Pulmonary artery endothelial cell (primary cell): ENCODE measurements at places on chromosomes 13 and 19.

GRCh38 chr19:45171211-45171623, 6.8 kb downstream of the TRAPPC6A start:
- peak; percentile 72 for DNase-seq

- no peak for DNase-seq
Measured at GRCh38 chr19:40367577-40368434, 19.3 kb downstream of the PLD3 start.

GRCh38 chr13:39273953-39274738, 235.9 kb downstream of the NHLRC3 start:
- no peak for DNase-seq

- no peak for DNase-seq
Measured at GRCh38 chr13:91355099-91355825, 7.8 kb downstream of the MIR17HG start.

GRCh38 chr13:76846363-76846762, 39.8 kb downstream of the KCTD12 start:
- no peak for DNase-seq

- DNase-seq, result no peak
Measured at GRCh38 chr13:50991579-50992521, 82.3 kb downstream of the RNASEH2B start.

DNA sequence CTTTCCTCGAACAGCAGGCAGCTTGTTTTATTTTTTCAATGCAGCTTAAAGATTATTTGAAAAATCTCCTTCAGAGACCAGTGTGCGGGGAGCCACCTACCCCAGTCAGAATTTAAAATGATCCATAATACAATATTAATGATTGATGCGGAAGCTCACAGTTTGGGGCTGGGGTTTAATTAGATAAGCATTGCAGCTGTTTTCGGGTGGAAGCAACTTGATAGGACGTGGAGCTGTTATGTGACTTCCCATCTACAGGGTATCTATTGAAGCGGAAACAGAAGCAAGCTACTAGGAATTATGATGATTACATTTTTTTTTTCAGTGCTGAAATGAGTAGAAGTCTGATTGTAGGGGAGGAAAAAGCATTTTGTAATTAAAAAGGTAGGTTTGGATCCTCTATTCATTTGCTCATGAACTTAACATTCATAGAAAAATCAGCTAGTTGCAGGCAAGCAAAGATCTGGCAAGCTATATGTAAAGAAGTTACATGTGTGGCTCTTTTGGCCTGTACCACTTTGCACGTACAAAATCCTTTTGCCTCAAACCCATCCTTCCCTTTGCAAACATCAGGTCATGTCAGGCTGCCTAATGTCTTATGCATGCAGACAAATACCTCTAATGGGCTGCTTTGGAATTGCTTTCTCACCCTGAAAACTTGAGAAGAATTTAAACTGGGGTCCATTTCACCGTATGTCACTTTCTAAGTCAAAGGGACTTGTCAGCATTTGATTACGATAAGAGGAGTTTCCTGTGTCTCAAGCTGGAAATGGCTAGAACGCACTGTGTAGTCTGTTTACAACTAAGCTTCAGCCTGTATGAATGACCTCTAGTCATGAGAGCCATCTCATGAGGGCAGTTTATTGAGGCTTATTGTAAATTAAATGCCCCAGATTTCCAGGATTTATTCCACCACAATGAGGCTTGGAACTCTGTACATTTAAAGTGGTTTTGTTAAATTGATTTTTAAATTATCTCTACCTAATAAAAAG, 267.1 kb upstream of the TMTC4 start:
- no peak for DNase-seq

- DNase-seq, result no peak
Measured at GRCh38 chr19:29121684-29122083, 91.3 kb downstream of the UQCRFS1 start.

DNA sequence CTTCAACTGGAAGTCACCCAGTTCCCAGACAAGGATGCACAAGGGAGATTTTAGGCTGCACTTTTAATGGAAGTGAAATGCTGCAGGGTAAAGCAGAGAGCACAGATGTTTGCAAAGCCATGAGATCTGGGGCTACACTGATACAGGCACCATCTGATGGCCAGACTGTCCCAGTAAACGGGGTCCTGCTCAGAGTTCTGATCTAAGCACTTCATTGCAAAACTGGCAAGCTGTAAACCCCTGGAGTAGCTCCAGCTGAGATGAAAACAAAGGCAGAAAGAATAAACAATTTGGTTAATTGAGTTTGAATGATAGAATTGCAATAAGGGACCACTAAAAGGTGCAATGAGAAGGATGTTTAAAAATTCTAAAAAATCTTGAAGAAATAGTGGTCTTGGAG, 197.1 kb downstream of the OXGR1 start:
- DNase-seq, result no peak

GRCh38 chr19:8468761-8469373, 24.1 kb downstream of the HNRNPM start:
- no peak for DNase-seq

DNA sequence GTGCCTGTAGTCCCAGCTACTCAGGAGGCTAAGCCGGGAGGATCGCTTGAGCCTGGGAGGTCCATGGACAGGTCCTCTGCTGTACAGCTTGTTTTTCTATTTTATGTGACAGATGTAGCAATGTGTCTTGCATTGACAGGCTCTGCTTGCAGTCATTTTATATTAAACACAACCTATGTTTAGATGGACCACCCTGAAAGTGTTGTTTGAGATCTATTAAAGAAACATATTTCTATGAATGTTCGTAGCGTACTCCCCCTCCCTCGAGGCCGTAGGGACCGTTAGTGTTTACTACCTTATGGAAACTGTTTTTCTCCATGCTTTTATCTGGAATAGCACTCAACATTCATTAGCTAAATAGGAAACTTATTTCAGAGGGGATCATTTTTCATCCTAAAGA, 64.9 kb upstream of the RNF113B start:
- no peak for DNase-seq

GRCh38 chr19:1070931-1071791, 4.2 kb downstream of the ARHGAP45 start:
- no peak for DNase-seq

GRCh38 chr19:12365236-12366162, at the start of gene ZNF442:
TSS of gene ZNF442 (minus strand) at chr19:12365683. CDS start at chr19:12363631, 2,052 bp downstream.
- DNase-seq, result peak; percentile 86

- DNase-seq, result no peak
Measured at GRCh38 chr13:36026531-36026930, 104.7 kb downstream of the DCLK1 start.

DNA sequence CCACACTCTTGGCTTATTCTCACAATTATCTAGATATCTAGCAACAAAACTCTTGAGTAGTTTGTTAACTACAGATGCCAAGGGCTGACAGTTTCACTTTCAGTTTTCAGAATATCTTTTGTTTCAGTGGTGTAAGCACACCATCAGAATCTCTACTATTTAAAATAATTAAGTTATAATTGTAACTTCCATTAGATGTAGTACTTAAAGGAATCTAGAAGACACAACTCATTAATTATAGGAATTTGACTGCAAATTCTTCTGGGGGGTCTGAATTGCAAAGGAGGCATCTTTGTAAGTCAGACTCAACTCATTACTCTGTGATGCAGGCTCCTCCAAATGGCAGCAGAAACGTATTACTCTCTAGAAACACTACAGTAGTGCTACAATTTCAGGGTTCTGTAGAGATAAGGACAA, 44.9 kb upstream of the USPL1 start:
- peak; percentile 15 for DNase-seq
